ENCODE measurements at places on chromosomes 3 and 15.

GRCh38 chr15:60020736-60021135 is 16.6 kb downstream of the FOXB1 start:
- no peak for DNase-seq

- DNase-seq, result no peak
Observed at GRCh38 chr3:188137051-188137450, 16.9 kb upstream of the LPP start.

- DNase-seq, result no peak
Observed at GRCh38 chr15:74782259-74783071, 585 bp downstream of the CSK start.

GRCh38 chr3:184234224-184234623 is 4.8 kb downstream of the VWA5B2 start:
- no peak for DNase-seq

DNA sequence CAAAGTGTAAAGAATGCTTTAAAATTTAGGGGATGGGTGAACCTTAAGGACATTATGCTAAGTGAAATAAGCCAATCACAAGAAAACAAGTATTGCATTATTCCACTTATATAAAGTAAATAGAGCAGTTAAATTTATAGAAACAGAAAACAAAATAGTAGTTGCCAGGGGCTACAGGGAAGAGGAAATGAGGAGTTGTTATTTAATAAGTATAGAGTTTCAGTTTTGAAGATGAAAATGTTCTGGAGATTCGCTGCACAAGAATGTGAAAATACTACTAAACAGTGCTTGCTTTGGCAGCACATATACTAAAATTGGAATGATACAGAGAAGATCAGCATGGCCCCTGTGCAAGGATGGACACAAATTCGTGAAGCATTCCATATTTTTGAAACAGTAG is 32.0 kb downstream of the DNAH12 start:
- DNase-seq, result no peak

GRCh38 chr3:122200661-122201060 is 17.2 kb downstream of the CASR start:
- DNase-seq, result no peak

DNA sequence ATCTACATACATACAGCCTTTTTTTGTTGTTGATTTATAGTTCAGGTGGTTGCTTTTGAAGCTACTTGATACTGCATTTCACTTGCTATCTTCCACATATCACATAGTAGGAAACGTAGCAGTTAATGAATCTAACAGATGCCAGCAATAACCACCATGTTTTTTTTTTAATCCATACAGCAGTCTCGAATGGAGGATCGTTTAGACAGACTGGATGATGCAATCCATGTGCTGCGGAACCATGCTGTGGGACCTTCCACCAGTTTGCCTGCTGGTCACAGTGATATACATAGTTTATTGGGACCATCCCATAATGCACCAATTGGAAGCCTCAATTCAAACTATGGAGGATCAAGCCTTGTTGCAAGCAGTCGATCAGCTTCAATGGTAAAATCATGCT is 123.2 kb upstream of the CGNL1 start:
- DNase-seq, result no peak

- no peak for DNase-seq
Observed at GRCh38 chr3:77602722-77603121, 562.8 kb downstream of the ROBO2 start.

GRCh38 chr3:19931180-19931692 is 2.8 kb downstream of the EFHB start:
- DNase-seq, result peak; percentile 54

DNA sequence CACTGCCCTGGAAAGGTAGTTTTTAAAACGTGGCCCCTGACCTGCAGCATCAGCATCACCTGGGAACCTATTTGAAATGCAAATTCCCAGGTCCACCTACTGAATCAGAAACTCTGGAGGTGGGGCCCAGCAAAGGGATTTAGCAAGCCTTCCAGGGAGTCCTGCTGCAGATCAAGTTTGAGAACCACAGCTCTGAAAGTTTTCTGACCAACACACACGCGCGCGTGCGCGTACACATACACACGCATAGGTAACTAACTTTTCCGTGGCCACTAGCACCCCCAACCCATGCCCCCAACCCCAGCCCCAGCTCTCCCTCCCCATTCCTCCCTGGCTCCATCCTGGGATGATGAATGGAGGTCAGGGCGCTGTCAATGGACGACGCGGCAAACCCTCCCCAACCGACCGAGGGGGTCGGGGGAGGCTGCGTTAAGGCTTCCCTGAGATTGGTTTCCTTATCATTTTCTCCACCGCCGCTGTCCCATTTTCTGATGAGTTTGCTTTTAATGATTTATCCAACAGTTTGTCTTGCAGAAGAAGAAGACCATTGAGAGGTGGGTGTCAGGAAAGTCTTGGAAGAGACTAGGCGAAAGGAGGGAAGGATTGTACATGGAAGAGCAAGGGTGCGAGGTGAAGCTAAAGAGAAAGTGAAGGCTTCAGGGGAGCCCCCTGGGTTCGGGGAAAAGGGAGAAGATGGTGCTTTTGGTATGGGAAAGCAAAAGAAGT is 590 bp upstream of the BOC start:
- DNase-seq, result no peak

GRCh38 chr3:146125951-146126350 is 35.0 kb downstream of the PLOD2 start:
- DNase-seq, result no peak

DNA sequence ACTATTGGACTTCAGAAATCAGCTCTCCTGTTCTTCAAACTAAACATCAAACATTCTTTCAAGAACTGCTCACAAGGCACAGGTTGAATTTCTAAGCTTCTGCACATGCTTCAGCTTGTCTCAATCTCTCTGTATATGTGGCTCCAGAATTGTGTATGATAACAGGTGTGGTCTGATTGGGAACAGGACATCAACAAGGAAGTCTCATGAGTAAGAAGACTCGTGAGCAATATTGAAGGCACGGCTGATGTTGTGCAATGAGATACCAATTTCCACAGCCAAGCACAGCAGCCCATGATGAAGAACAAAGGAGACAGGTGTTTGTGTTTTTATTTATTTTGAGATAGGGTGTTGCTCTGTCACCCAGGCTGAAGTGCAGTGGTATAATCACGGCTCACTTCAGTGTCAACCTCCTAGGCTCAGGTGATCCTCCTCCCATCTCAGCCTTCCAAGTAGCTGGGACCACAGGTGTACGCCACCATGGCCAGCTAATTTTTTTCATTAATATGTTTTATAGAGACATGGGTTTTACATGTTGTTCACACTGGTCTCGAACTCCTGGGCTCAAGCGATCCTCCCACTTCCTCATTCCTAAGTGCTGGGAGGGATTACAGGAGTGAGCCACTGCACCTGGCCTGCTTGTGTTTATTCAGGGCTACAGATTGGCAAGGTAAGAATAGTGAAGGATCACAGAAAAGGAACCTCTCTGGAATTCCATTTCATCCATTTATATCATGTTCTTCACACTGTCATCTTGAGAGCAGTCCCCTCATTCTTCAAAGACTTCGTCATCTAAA is 32.2 kb upstream of the ABHD17C start:
- no peak for DNase-seq

- no peak for DNase-seq
Observed at GRCh38 chr3:100954199-100954935, 38.9 kb downstream of the ABI3BP start.

DNA sequence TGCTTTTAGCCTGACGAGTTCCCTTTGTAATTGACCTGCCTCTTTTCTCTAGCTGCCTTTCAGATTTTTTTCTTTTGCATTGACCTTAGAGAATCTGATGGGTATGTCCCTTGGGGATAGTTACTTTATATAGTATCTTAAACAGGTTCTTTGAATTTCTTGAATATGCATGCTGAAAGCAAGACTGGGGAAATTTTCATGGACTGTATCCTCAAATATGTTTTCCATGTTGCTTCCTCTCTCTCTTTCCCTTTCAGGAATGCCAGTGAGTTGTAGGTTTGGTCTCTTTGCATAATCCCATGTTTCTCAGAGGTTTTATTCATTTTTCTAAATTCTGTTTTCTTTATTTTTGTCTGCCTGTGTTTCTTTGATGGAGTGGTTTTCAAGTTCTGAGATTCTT is 81.8 kb upstream of the CPNE4 start:
- no peak for DNase-seq

DNA sequence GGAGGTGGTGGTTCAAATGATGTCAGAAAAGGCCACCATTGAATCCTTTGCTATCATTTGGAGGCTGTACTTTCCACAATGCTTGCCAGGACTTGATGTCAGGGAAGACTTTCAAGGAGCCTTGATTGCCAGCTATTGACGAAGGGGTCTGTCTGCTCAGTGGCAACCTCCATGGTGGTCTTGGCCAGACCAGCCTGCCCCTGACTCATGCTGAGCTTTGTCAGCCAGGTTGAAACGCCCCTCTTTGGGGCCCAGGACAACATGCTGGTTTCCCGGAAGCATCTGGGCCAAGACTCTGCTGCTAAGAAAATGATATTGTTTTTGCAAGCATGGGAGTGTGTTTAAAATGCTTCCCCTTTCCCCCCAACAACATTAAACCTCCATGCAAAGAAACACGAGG is 26.7 kb downstream of the CGNL1 start:
- no peak for DNase-seq

GRCh38 chr15:89096664-89097063 is 8.4 kb downstream of the ABHD2 start:
- no peak for DNase-seq

DNA sequence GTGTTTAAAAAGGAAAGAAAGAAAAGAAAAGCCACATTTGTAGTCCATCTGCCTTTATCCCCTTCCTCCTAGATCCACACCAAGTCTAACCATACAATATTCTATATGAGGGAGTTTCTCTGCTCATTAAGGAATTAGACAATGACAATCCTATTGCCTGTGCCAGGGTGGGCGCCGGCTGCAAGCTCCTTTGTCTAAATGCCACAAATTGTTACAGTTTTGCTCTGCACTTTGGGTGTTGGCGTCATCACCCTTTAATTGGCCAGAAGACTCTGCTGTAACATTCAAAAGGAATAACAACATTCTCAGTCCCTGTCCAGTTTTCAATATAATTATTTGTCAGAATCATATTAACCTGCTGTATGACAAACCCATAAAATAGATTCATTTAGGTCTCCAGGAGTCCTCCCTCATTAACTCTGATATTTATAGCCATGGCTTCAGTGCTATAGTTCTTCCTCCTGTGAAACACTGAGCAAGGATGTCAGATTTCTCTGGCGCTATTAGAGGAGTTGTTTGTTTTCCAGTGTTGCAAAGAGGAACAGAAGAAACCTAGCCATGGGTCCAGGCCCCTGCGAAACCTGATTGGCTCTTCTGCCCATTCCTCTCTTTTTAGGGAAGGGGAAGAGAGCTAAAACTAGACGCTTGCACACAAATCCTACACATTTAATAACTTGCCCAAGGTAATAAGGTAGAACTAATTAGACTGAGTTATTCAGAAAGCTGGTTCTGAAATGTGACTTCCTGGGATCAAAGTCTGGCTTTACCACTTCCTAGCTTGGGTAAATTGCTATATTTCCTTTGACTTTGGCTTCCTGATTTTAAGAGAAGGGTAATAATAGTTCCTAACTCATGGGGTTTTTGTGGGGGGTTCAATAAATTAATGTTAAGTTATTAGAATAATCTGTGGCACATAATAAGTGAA is 112.4 kb downstream of the CD47 start:
- no peak for DNase-seq

GRCh38 chr3:46857485-46858341 is 5.5 kb downstream of the MYL3 start:
- DNase-seq, result no peak

- no peak for DNase-seq
Observed at GRCh38 chr3:42273361-42273760, 7.4 kb upstream of the CCK start.

- DNase-seq, result no peak
Observed at GRCh38 chr3:44392489-44392888, 53.9 kb downstream of the TCAIM start.

DNA sequence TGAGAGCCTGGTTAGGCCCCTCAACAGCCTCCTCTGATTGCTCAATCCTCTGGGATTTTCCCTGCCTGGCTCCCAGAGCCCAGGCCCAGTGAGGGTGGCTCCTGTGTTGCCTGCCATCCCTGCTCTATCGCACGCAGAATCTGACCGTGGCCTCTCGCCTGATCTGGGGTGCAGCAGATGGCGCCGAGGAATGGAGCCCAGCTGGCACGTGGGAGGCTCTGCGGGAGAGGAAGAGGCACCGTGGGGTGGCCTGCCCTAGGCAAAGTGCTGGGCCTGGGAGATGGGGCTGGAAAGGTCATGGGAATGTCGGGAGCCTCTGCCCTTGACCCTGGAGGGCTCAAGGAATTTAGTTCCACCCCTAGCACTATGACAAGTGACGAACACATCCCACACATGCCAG is 10.3 kb downstream of the SV2B start:
- DNase-seq, result no peak

DNA sequence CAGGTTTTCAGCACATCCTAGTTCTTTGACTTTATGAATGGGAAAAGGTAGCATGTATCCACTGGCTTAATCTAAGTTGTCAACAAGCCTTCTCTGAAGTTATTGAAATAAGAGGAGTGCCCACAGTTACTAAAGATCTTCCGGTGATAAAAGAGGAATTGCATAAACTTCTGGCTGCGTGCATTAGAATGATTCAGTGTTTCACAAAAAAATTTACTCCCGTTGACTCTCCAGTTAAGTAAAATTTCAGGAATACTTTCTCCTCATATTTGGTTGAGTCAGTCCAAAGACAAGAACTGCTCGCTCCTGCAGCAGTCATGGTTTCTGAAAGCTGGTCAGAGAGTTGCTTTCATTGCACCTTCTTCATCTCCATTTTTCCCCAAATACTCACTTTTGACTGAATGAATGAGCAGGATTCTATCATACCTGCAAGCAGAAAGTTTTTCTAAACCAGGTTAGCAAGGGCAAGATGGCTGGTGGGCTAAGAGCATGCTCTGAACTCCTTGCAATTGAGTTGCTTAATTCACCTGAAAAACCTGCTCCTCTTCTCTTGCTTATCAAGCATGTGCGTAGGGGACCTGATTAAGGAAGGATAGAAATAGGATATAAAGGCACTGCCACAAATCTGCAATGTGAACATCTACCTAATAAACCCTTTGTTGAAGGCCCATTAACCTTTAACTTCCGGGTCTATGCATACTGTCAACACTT is 64.2 kb upstream of the TIMP4 start:
- no peak for DNase-seq

- no peak for DNase-seq
Observed at GRCh38 chr3:177837951-177838655, 640.8 kb upstream of the TBL1XR1 start.

- no peak for DNase-seq
Observed at GRCh38 chr3:81040107-81040506, 721.3 kb downstream of the GBE1 start.

DNA sequence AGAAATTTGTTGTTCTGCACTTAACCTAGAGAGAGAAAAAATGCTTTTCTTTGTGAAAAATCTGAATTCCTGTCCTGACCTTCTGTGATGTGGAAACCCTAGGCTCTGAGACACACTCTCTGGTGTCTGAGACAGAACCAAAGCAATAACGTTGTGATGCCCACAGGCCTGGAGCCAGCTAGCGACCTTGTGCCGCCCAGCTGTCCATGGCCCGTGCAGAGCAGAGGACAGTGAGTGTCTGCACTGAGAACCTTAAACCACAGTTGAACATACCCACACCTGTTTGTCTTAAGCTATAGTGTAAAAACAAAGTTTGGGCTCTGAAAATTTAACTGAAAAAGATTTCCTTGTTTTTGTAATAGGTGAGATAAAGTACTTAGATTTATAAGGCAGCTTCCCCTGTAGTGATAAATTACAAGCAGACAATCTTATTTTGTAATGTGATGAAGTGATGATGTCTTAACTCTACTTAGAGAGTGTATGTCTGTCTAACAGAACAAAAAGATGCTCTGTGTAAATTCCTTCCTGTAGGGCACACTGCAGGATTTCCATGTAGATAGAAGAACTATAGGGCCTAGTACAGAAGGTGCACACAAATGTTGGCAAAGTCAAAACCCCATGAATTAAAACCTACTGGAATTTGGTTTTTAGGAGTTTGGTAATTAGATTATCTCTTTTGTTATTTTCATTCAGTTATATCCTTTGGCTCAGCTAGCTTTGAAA is 62.7 kb downstream of the SNRK start:
- DNase-seq, result no peak

Data from activated T-cell treated with anti-CD3 and anti-CD28 coated beads, Interleukin-2, amount 50 U/mL, for 48 hours (primary cell).